NCI-H526 treated with DMSO at 0.1 percent for 48 hours (cell line): ENCODE measurements at places on chromosomes 11 and 22.

GRCh38 chr22:26383968-26384556 is 45.0 kb upstream of the ASPHD2 start:
- DNase-seq, result no peak

DNA sequence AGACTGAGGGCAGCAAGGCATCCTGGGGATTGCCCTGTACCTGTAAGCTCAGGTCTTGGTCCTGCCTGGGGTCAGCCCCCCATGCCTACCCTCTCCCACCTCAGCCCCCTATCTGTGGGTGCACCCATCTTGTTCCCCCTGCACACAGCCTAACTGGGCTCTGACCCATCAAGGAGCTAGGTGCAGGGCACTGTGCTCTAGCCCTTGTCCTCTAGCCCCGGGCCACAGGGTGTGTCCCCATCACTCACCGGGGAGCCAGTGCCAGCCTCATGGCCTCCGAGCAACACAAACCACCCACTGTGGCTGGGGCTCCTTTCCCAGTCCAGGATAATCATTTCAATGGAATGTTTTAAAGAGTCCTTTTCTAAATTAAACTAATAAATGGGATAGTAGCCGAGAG is 293.9 kb upstream of the PLET1 start:
- no peak for DNase-seq

DNA sequence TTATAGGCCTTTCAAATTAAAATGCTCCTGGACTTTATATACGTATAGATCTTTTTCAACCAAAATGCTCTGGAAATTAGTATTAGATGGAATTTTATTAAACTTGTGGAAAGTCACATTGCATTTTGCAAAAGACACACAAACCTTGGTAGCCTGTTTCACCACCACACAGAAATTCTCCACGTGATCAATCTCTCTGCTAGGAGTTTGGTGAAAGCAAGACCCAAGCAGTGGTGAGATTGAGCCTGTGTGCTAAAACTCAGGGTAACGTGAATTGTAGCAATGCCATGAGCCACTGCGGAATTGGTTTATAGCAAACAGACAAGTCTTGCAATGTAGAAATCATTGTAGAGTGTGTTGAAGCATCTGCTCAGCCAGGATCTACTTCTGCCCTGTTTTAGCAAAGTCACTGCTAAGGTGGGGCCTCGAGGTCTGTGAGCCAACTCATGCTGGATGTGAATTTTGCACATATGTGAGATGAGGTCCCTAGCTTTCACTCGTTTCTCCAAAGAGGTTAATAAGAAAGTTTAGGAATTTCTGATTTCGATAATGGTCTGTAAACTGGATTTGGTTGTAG is 184.8 kb downstream of the DBX1 start:
- no peak for DNase-seq

DNA sequence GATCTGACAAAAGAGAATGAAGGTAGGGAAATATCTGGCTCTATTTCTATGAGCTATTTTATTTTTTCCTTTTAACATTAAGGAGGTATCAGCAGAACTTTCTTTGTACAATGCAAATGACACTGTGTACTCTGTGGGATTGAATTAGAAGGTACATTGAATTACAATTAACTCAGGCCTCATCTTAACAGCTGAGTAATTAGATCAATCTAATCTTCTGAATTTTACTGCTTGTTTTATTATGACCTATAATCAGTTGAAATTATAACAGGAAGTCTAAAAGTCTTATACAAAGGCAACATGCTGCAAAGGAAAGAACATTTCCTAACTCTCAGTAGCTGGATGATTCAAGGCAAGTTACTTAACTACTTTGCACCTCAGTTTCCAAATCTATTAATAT is 69.8 kb downstream of the RELT start:
- DNase-seq, result no peak

DNA sequence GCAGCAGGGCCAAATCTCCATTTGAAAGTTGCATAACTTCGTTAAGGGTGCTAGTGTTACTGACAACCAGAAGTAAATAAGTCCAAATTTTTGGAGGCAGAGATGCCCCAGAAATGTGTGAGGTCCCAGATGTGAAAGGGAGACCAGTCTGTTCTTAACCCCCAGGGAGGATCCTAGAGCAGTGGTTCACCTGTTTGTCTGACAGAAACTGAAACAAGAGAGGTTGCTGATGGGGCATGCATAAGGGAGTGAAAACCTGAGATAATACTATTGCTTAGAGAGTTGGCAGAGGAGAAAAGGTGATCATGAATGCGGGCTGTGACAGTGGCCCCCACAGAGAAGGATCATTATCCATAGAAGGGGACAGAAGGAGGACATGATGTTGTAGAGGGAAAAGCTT is 3.8 kb downstream of the CBLIF start:
- DNase-seq, result no peak

GRCh38 chr22:30314915-30315314 is 11.8 kb downstream of the TBC1D10A start:
- DNase-seq, result no peak

- DNase-seq, result no peak
Measured at GRCh38 chr11:79092791-79093353, 348.0 kb downstream of the TENM4 start.

- DNase-seq, result no peak
Measured at GRCh38 chr11:134610116-134610910, 198.3 kb upstream of the B3GAT1 start.

DNA sequence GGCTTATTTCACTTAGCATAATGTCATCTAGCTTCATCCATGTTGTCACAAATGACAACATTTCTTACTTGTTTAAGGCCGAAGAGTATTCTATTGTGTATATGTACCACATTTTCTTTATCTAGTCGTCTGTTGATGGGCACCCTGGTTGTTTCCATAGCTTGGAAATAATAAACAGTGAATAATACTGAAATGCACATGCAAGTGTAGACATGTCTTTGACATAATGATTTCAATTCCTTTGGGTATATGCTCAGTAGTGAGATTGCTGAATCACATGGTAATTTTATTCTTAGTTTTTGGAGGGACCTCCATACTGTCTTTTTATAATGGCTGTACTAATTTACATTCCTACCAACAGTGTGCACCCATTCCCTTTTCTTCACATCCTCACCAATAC is 508.0 kb downstream of the NELL1 start:
- DNase-seq, result no peak

- DNase-seq, result no peak
Measured at GRCh38 chr11:74571062-74571399, 21.4 kb upstream of the POLD3 start.

GRCh38 chr11:75479597-75480145 is 46.1 kb downstream of the GDPD5 start:
- no peak for DNase-seq

GRCh38 chr11:10540546-10540914 is 457 bp downstream of the RNF141 start:
- DNase-seq, result peak; percentile 29

DNA sequence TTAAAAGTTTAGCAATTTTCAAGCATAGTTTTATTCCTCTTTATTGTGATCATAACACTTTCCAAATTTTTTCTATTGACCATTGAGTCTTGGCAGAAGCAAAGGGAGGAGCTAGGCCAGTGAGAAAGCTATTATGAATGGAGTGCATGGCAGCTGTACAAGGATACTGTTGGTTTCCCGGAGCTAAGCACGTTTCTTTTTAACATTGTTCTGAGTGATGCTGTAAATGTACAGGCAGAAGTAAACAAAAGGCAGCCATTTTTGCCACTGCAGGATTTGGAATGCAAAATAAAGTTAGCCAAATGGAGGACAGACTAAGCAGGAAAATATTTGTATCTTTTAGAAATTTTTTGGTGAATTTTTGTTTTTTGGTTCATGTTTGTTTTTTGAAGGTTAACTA is 16.2 kb downstream of the CBL start:
- peak; percentile 38 for DNase-seq

- DNase-seq, result peak; percentile 95
Measured at GRCh38 chr11:134071306-134071705, 2.4 kb downstream of the JAM3 start.

- peak; percentile 81 for DNase-seq
Measured at GRCh38 chr11:71452199-71453036, 585 bp upstream of the NADSYN1 start.

DNA sequence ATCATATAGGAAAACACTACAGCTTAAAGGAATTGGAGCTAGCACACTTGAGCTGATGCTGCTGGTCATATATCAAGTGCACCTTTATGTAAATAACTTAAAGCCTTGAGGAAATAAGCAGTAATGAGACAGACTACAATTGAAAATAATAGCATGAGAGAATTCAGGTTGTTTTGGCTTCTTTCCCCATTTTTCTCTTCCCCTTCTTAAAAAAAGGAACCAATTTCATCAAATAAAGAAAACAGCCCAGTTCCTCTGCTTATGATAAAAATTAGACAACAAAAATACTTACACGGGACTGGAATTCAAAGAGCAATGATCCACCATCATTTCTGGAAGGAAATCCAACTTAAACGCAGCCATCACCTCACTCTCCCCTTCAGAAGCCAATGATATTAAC is 50.2 kb upstream of the RAPSN start:
- no peak for DNase-seq

DNA sequence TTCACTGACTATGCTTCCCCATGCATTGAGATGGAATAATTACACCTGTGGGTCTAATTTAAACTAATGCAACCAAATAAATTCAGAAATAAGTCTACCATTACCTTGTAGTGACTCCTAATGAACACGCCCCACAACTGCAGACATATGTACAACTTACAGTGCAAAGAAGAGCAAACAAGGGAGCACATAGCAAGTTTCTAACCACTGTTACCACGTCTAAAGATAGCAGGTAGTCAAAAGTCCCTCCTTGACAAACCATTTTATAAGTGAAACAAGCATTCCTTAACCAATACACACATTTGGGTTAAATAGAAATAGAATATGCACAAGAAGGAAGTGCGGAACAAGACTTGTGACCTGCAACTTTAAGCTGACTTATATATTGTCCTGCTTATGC is 20.6 kb downstream of the PHF21A start:
- DNase-seq, result peak; percentile 33

DNA sequence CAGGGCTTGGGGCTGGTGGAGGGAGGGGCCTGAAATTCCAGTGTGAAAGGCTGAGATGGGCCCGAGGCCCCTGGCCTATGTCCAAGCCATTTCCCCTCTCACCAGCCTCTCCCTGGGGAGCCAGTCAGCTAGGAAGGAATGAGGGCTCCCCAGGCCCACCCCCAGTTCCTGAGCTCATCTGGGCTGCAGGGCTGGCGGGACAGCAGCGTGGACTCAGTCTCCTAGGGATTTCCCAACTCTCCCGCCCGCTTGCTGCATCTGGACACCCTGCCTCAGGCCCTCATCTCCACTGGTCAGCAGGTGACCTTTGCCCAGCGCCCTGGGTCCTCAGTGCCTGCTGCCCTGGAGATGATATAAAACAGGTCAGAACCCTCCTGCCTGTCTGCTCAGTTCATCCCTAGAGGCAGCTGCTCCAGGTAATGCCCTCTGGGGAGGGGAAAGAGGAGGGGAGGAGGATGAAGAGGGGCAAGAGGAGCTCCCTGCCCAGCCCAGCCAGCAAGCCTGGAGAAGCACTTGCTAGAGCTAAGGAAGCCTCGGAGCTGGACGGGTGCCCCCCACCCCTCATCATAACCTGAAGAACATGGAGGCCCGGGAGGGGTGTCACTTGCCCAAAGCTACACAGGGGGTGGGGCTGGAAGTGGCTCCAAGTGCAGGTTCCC is at the start of gene APOC3:
TSS of gene APOC3 (plus strand) at position 383 of the 659 bp plus-strand sequence. CDS start 676 bp downstream, outside the sequence.
- DNase-seq, result no peak

DNA sequence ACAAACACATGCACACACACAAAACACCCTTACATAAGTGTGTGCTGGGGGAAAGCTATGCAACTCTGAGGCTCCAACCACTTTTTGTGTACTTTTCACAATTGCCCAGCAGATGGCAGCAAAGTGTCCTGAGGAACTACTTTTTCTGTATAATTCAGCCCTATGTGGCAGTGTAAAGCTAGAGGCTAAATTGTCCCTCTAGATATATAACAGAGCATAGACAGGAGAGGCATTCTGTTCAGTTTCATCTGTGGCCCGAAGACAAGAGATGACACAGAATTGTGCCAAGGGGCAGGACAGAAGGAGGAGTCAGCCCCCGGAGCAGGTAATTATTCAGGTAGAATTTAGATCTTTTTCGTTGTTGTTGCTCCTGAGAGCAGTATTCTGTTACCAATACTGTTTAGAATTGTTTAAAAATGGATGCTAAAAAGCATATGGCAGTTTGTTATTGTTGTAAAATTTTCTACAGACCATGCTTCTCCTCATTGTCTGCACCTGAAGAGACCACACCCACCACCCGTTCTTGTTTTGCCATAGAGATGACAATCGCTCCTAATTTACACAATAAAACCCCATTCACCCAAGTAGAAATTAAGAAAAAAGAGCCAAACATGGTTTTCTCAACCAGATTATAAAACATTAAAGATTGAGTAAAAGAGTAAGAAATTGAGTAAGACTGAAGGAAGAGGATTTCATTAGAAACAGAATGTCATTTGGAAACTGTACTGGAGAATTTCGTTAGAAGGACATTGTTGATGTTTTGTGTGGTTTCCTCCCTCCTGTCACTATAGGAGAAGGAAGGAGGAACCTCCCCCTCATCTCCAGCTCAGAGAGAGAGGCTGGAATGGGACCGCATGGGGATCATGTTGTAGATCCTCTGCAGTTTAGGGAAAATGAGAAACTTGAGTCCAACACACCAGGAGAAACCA is 14.5 kb upstream of the MS4A7 start:
- peak; percentile 25 for DNase-seq

DNA sequence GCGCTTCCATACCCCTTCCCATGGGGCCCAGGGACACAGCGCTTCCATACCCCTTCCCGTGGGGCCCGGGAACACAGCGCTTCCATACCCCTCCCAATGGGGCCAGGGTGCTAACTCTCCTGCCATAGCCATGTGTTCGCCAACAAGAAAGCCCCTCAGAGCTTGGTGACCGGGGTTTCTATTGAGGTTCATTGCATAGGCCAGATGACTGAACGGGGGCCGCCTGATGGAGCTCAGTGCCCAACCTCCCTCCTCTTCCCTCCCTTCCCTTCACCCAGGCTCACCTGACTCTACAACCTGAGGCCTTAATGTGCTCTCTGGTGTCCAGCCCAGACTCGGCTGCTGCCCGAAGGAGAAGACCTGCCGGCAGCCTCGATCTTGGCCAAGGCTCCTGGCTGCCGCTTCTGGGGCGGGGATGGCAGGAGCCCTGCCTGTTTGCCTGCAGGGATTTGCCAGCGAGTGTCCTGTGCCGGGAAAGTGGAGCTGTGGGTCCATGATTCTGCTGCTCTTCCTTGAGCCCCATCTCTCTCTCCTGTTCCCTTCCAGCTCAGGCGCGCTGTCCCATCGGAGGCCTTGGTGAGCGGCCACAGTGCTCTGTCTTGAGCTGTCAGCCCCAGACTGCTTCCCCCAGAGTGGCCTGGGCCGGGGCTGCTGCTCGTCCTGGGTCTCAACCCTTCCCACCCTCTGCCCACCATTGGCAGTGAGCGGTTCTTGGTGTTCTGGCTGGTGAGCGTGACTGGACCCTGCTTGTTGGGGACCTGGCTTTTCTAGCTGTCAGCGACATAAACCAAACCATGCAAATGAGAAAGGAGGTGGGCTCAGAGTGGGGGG is 267.0 kb downstream of the TBC1D22A start:
- no peak for DNase-seq
